Epithelial cell of prostate (primary cell): ENCODE measurements at places on chromosomes 5 and 9.

- DNase-seq = no peak
Observed at GRCh38 chr5:171313481-171314206, 4.6 kb downstream of the TLX3 start.

GRCh38 chr5:157918811-157919742, 60.1 kb upstream of the CLINT1 start:
- DNase-seq = no peak

GRCh38 chr9:120937127-120937526, 10.5 kb upstream of the TRAF1 start:
- DNase-seq = no peak

GRCh38 chr9:134293611-134294152, 32.6 kb upstream of the RXRA start:
- no peak for DNase-seq

DNA sequence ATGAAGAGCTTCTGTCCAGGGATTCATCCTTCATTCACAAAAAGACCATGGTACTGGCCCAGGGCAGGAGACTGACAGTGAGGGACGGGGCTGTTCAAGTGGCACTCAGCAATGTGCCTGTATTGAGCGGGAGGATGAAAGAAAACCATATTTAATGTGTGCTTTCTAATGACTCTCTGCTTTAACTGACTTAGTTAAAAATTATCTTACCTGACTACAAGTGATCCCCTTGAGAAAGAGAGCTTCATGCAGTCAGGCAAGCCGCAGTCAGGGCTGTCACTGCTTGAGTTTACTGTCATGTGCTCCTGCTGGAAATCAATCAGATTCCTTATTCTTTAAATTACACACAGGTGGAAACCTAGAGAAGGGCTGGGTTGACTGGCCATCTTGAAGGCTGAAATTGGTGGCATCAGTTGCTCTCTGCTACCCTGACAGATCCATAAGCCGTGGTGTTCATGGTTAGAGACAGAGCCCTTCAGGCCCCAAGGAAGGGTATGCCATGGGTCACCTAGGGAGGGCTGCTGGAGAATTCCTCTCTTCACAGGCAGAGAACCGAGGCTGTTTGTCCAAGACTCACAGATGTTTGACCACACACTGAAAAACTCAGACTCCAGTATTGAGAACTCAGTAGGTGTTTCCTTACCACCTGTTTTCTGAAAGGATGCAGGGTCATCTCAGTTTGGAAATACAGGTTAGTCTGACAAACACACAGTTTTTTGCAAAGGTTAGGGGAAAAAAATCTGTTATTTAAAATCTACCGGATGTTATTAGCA, 70.9 kb downstream of the TRIO start:
- no peak for DNase-seq

DNA sequence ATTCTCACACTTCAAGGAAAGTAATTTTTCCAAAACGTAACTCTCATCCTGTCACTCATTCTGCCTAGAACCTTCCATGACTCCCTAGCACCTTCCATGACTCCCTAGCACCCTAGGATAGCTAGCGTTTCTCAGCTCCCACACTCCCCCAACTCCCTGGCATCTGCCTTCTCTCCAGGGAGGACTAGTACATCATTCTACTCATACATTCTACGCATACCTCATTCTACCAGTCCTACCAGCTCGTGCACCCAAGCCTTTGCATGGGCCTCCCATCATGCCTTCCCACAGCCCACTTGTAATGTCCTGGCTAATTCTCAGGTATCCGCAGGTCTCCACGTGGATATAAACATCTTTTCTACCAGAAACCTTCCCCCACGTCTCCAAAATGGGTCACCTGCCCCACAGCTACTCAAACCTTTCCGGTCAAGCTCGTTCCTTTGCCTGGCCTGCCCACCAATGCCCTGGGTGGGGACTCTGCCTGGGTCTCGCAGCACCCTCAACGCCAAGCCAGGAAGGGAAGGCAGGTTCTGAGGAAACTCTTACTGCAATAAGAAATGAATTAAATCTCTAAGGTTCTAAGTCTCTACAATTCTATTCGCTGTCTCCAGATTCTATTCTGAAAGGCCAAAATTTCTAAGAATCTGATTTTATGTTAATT, 930 bp downstream of the ANKS6 start:
- no peak for DNase-seq

GRCh38 chr9:22389271-22389670, 57.4 kb upstream of the DMRTA1 start:
- no peak for DNase-seq

GRCh38 chr9:127793093-127793708, 7.4 kb downstream of the CDK9 start:
- no peak for DNase-seq

- DNase-seq = no peak
Observed at GRCh38 chr5:126373375-126374108, 49.7 kb upstream of the GRAMD2B start.

DNA sequence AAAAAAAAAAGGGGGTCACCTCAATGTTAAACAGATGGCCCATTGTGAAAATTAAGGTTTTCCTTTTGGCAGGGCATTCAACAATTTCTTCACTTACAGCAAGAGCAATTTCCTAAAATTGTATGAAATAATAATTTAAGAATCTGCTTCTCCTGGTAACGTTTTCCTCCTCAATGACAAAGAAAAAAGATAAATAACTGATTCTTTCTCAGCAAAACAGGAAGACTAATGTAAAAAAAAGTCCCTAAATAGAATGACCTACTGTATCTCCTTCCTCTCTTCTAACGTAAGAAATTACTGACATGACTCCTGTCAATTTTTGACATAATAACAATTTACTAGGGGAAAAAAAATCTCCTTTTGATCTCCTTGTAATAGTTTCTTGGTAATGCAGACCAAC, 25.5 kb downstream of the ABHD17B start:
- DNase-seq = no peak

GRCh38 chr5:32228816-32229215, 54.7 kb upstream of the GOLPH3 start:
- no peak for DNase-seq

DNA sequence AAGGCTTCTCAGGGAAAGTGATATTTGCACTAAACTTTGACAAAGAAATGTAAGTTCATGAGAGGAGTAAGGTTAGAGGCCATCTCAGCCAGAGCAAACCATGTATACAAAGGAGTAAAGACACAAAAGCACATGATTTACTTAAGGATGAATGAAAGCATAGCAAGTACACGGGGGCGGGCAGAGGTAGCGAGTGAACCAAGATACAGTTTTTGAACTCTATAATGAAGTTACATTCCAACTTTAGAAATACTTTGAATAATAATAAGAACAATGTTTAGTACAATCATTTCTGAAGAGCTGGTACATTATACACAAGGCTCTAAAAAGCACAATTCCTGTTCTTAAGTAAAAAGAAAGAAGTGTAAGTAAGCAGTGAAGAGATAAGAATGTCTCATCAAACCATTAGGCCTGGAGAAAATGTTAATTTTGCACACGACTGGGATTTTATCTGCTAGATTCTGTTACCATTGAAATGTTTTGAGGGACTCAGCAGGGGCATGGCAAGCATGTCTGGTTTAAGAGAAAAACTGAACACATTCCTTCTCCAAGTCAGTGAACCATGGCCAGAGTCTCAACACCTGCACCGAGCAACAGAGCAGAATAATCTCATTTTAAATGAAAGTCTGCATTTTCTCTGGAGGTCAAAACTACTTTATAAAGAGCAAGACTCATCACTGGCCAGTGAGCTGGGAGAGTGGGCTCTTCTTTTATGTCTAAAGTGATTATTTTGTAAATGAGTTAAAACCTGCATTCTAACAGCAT, 147.6 kb upstream of the TRPM3 start:
- DNase-seq = no peak

GRCh38 chr5:21663082-21663481, 1190.1 kb downstream of the CDH12 start:
- DNase-seq = no peak

GRCh38 chr5:12795333-12795663, 891.1 kb upstream of the CTNND2 start:
- DNase-seq = no peak

DNA sequence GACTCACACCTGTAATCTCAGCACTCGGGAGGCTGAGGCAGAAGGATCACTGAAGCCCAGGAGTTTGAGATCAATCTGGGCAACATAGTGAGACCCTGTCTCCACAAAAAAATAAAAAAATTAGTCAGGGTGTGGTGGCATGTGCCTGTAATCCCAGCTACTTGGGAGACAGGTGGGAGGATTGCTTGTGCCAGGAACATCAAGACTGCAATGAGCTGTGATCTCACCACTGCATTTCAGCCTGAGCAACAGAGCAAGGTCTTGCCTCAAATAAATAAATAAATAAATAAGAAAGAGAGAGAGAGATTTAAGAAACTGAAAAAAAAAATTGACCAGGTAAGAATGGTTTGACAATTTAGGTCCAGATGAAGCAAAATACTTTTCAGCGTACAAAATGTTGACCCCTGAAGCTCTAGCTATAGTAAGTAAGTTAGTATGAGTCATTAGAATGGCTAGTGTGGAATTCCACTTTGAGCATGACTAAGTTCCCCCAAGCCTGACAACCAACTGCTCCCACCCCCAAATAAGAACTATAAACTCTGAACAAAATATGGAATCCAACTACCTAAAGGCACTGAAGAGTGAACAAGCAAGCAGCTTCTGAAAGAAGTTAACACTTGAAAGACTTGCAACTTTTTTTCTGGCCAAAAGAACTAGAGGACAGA, 217.8 kb upstream of the TLE4 start:
- no peak for DNase-seq

DNA sequence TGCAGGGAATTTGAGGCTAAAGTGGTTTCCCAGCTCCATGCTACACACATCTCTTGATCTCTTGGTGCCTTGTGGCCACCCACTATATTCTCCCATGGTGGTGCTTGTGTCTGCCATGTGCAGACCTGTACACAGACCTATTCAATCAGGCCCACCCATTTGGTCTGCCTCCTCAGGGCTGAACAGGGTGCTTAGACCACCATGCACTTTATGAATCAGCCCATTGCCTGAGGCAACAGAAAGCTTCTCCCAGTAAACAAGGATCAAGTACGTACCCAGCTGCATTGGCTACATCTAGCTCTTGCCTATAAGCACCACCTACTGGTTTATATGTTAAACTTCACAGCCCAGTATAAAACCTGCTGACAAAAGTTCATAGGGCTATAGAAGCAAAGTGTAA, 664.3 kb upstream of the EDIL3 start:
- no peak for DNase-seq

DNA sequence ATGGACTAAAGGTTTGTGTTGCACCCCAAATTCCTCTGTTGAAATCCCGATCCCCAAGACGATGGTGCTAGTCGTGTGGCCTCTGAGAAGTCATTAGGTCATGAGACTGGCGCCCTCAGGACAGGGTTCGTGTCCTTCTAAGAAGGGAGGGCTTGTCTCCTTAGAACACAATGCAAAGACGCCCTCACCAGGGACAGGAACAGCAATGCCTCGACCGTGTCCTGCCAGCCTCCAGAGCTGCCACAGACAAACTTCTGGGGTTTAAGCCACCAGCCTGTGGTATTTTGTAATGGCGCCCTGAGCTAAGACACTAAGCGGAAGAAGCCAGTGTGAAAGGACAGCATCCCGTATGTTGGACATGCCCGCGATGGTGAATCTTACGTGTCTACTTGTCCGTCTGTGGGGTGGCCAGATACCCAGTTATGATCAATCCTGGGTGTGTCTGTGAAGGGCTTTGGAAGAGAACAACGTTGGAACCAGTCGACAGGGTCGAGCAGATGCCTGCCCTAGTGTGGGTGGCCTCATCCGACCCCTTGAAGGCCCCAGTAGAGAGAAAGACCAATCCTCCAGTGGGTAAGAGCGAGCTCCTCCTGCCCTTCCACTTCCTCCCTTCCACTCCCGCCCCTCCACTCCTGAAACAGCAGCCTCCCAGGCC, 279.2 kb upstream of the IRX2 start:
- no peak for DNase-seq

DNA sequence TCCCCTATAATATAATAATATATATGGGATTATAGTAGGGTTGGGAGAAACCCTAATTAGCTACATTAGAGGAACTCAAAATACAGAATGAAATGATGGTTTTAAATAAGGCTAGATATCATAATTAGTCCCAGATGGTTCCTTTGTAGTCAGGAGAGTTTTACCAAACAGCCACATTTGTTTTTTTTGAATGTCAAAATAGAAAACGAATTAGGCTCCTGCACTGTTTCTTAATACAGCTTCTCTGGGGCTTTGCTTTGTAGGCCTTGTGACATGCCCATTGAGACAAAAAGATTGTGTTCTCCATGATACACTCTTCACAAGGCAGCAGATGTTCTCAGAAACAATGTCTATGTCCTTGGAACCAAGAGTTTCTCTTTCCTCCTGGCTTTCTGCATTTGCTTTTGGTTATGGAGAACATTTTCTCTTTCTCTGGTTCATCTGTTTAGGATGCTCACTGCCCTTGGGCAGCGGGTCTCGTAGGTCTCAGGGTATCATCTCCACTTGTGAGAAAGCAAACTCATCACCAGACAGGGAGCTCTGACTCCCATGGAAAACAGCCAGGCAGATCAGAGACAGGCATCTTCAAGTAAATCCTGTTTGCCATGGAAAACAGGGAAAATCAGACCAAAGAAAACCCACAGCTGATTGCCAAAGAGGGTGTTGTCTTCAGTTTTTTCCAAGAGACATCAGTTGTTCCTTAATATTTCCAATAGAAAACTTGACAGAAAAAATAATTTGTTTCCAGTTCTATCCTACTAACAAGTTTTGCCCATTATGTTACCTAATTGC, 54.1 kb upstream of the RPS23 start:
- DNase-seq = no peak

DNA sequence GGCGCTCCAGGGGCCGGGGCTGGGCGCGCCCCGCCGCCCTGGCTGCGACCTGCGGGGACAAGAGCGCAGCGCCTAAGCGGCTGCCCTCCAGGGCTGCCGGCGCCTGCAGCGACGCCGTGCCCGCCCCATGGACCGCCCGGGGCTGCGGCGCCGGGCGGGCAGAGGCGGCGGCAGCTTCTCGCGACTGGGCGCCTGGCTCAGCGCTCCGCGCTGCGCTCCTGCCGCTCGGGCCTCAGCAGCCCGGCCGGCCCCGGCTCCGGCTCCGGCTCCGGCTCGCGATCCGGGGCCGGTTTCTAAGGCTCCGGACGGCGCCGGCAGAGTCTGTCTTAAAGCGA, at the start of gene PITX1:
Gene PITX1 (minus strand): TSS at position 328 of the 335 bp plus-strand sequence. CDS start 347 bp downstream, outside the sequence.
- no peak for DNase-seq

GRCh38 chr9:134885001-134885678, 4.5 kb downstream of the FCN2 start:
- no peak for DNase-seq
